ENCODE measurements at places on chromosomes 3 and 15. TPM values are rescaled to one million over a fixed set of nuclear protein-coding genes. Genes with fewer than 3 reads are reported as not detected.

PLSCR1 gene
- polyA plus RNA-seq, result 20.7 TPM

- DNase-seq, result no peak
- H3K36me3 ChIP-seq, result no peaks in the 10 kb centered on the region
- no peaks in the 10 kb centered on the region for H3K4me1 ChIP-seq
- no peak overlapping the region for H3K27ac ChIP-seq
- no peak overlapping the region for H3K4me3 ChIP-seq
These were observed 172.6 kb upstream of the UMPS start for GRCh38 chr3:124557433-124558232.

GREM1 gene
- not detected for polyA plus RNA-seq

GRCh38 chr3:62587169-62587568, 213.8 kb upstream of the FEZF2 start:
- no peaks in the 10 kb centered on the region for H3K27me3 ChIP-seq
- DNase-seq, result no peak
- H3K27ac ChIP-seq, result no peak overlapping the region
- no peaks in the 10 kb centered on the region for H3K36me3 ChIP-seq

SGO1 gene
- 1.5 TPM for polyA plus RNA-seq

DNA sequence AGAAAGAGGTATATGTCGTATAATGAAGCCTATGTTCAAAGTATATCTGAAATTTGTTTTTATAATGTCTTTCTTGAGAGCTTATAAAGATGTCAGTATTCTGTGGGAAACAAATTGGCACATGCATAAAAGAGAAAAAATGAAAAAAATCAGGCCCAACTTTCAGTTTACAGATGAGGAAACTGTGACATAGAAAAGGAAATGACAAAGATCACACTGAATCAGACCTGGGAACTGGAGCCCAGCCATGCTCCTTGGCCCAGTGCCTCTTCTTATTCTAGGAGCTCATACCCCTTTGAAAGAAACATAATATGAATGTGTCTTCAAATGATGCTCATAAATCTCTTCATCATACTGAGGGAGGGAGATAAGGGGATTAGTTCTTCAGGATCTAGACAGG, 48.4 kb downstream of the TMEM44 start:
- H3K36me3 ChIP-seq, result no peaks in the 10 kb centered on the region
- H3K4me3 ChIP-seq, result peak overlapping the region; percentile 93
- no peaks in the 10 kb centered on the region for H3K27me3 ChIP-seq
- peaks cover 13% of the 10 kb centered on the region for H3K4me1 ChIP-seq
- DNase-seq, result no peak

SOX14 gene
- polyA plus RNA-seq, result not detected

- DNase-seq, result no peak
- H3K36me3 ChIP-seq, result peaks cover 87% of the 10 kb centered on the region
- no peaks in the 10 kb centered on the region for H3K27me3 ChIP-seq
- H3K4me1 ChIP-seq, result peaks cover 25% of the 10 kb centered on the region
These were observed 70.3 kb downstream of the TGFBR2 start for GRCh38 chr3:30676424-30677346.

DNA sequence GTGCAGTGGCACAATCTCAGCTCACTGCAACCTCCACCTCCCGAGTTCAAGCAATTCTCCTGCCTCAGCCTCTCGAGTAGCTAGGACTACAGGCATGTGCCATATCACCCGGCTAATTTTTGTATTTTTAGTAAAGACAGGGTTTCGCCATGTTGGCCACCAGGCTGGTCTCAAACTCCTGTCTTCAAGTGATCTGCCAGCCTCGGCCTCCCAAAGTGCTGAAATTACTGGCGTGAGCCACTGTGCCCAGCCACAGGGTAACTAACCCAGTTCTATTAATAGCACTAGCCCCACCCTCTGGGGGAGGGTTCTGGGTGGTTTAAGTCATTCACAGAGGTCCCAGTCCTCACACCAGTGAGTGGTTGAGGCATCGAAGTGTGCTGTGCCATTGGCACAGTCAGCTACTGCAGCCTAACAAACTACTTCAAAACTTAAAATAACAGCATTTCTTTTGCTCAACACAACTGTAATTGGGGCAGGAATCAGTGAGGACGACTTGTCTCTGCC, 44.0 kb downstream of the RHCG start:
- no peak overlapping the region for H3K27ac ChIP-seq
- DNase-seq, result no peak
- no peaks in the 10 kb centered on the region for H3K4me1 ChIP-seq
- no peaks in the 10 kb centered on the region for H3K36me3 ChIP-seq
- no peak overlapping the region for H3K4me3 ChIP-seq
- peaks cover 5% of the 10 kb centered on the region for H3K27me3 ChIP-seq

- H3K27me3 ChIP-seq, result no peaks in the 10 kb centered on the region
- no peaks in the 10 kb centered on the region for H3K4me1 ChIP-seq
- no peaks in the 10 kb centered on the region for H3K36me3 ChIP-seq
- H3K27ac ChIP-seq, result no peak overlapping the region
- DNase-seq, result no peak
- no peak overlapping the region for H3K4me3 ChIP-seq
These were observed 135.3 kb upstream of the TGFBR2 start for GRCh38 chr3:30471066-30471465.

IMPG2 gene
- polyA plus RNA-seq, result not detected

ZNF609 gene
- polyA plus RNA-seq, result 2.6 TPM

DNA sequence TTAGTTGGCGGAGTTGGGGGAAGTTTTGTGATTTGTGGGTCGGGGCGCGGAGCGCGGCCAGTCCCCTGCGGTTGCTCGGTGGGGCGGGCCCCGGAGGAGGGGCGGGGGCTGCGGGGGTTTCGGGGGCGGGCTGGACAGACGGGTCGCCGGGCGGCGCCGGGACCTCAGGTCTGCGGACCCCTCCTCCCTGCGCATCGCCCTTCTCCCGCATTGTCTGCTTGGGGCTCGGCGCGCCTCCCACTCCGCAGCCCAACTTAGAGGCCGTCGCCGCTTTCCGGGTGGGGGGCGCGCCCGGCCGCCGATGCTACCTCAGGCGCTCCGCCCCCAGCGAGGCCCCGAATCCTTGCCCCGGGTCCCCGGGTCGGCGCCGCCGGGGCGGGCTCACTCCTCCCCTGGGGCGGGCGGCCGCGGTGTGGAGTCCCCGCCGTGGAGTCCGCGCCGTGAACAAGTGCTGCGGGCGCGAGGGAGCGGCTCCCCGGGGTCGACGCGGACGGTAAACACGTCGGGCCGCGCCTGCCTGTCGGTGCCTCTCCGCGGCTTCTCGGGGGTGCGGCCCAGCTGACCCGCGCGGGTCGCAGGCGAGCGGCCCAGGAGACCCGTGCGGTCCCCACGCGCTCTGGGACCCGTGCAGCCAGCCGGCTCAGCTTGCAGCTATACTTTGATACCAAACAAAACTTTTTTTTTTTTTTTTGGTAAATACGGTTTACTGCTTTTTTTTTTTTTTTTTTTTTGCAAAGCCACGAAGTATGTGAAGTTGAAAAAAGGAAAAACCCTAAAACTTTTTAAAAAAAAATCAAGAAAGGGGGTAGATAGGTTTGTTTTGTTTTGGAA, 624 bp downstream of the AKAP13 start:
- no peaks in the 10 kb centered on the region for H3K27me3 ChIP-seq
- H3K36me3 ChIP-seq, result peaks cover under 1% of the 10 kb centered on the region
- H3K4me3 ChIP-seq, result peak overlapping the region; percentile 89
- H3K4me1 ChIP-seq, result peaks cover 32% of the 10 kb centered on the region
- DNase-seq, result peak; percentile 65
- peak overlapping the region; percentile 90 for H3K27ac ChIP-seq

DNA sequence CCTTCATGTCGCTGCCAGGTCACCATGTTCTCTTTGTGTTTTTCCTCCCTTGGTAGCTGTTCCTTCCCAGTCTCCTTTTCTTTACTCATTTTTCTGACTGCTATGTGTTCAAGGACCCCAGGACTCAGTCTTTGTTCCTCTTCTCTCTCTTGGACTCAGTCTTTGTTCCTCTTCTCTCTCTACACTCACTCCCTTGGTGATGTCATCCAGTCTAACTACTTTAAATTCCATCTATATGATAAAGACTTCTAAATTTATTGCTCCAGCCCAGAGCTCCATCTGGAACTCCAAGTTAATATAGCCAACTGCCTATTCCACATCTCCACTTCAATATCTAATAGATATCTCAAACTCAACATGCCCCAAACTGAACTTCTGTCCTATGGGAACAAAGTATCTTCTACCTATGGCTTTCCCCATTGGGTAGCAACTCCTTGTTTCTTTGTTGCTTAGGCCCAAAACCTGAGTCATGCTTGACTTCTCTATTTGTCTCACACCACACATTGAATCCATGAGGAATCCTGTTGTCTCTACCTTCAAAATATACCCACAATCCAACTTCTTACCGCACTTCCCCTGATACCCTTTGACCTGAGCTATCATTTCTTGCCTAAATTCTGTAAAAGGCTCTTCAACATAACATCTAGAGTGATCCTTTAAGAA, 4.9 kb upstream of the DYNC1LI1 start:
- peaks cover 16% of the 10 kb centered on the region for H3K4me1 ChIP-seq
- DNase-seq, result no peak
- H3K36me3 ChIP-seq, result no peaks in the 10 kb centered on the region
- no peak overlapping the region for H3K4me3 ChIP-seq
- peaks cover 2% of the 10 kb centered on the region for H3K27me3 ChIP-seq

DNA sequence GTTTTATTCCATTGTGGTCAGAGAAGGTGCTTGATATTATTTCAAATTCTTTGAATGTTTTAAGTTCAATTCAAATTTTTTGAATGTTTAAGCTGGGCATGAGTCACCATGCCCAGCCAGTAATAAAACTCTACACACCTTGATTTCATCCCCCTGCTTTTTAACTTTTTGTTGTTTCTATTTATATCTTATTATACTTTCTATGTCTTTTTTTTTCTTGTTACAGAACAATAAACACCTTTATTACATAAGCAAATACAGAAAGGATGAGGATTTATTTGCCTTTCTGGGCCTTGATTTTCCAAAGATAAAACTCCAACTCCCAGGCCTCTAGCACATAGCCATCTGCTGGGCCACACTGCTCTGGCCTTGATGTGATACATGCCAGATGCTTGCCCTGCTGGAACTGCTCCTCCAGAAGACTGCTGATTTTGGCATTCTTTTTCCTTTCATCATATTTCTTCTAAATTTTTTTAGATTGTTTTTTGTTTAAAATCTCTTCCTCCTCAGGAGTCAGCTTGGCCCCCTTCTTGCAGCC, 14.0 kb downstream of the DNAH12 start:
- H3K36me3 ChIP-seq, result no peaks in the 10 kb centered on the region
- no peak for DNase-seq
- H3K4me3 ChIP-seq, result no peak overlapping the region
- no peak overlapping the region for H3K27ac ChIP-seq

GRCh38 chr3:100575704-100576103, 33.7 kb upstream of the ADGRG7 start:
- H3K36me3 ChIP-seq, result no peaks in the 10 kb centered on the region
- no peak overlapping the region for H3K27ac ChIP-seq
- H3K4me3 ChIP-seq, result no peak overlapping the region
- DNase-seq, result no peak
- no peaks in the 10 kb centered on the region for H3K27me3 ChIP-seq

GRCh38 chr3:183802989-183803388, 22.4 kb downstream of the MAP6D1 start:
- peaks cover 81% of the 10 kb centered on the region for H3K36me3 ChIP-seq
- DNase-seq, result no peak
- H3K4me1 ChIP-seq, result no peaks in the 10 kb centered on the region
- H3K27me3 ChIP-seq, result no peaks in the 10 kb centered on the region

- H3K27me3 ChIP-seq, result no peaks in the 10 kb centered on the region
- no peak overlapping the region for H3K27ac ChIP-seq
- H3K4me1 ChIP-seq, result no peaks in the 10 kb centered on the region
- H3K36me3 ChIP-seq, result no peaks in the 10 kb centered on the region
- no peak for DNase-seq
These were observed 131.0 kb downstream of the MEX3B start for GRCh38 chr15:81914734-81915256.

GPR15 gene
- 9.1 TPM for polyA plus RNA-seq

- H3K36me3 ChIP-seq, result no peaks in the 10 kb centered on the region
- H3K4me3 ChIP-seq, result no peak overlapping the region
- H3K27ac ChIP-seq, result no peak overlapping the region
- H3K27me3 ChIP-seq, result peaks cover 52% of the 10 kb centered on the region
- no peak for DNase-seq
These were observed 1.0 kb upstream of the ONECUT1 start for GRCh38 chr15:52790941-52791751.

DNA sequence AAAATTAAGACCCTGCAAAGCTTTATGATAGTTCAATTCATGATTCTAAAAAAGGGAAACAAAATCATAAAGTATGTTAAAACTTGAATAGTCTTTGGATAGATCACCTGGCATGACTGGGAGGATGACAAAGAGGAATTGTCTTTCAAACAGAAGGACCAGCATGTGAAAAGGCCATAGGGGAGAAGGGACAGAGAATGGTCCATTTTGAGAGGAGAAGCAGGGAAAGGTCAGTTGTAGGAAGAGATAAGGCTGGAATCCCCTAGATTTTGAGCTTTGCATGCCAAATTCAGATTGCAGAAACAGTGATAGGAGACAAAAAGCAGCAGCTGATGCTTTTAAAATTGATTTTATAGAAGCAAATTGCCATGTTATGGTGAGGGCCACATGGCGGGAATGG, 12.7 kb downstream of the PROS1 start:
- no peak overlapping the region for H3K27ac ChIP-seq
- no peak for DNase-seq
- H3K4me1 ChIP-seq, result no peaks in the 10 kb centered on the region
- H3K36me3 ChIP-seq, result no peaks in the 10 kb centered on the region
- no peaks in the 10 kb centered on the region for H3K27me3 ChIP-seq

- no peak for DNase-seq
- no peak overlapping the region for H3K4me3 ChIP-seq
- H3K4me1 ChIP-seq, result no peaks in the 10 kb centered on the region
- no peaks in the 10 kb centered on the region for H3K36me3 ChIP-seq
These were observed 25.6 kb upstream of the CCDC50 start for GRCh38 chr3:191303596-191303995.

- H3K4me3 ChIP-seq, result no peak overlapping the region
These were observed 116.1 kb upstream of the DNAJC19 start for GRCh38 chr3:181105646-181106045.

DNA sequence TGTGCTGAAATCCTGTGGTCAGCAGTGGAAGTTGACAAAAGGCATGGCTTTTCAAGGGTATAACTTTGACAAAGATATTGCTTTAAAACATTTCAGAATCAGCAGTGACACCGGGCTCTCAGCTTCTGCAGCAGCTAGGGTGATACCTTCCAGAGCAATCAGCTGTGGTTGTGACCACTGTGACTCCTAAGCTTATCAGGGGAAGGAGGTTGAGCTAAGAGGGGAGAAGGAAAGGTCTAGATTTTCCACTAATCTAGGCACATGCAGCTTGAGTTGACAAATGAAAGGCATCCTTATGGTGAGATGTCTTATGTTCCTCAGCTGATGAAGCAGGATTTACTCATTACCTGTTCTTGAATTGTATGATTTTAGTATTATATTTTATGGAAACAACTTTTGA, 16.3 kb upstream of the LRRFIP2 start:
- DNase-seq, result no peak
- H3K27ac ChIP-seq, result no peak overlapping the region
- no peaks in the 10 kb centered on the region for H3K27me3 ChIP-seq
- H3K4me3 ChIP-seq, result no peak overlapping the region
- no peaks in the 10 kb centered on the region for H3K4me1 ChIP-seq

Measured in CD4-positive, CD25-positive, alpha-beta regulatory T cell (primary cell).